ENCODE measurements at places on chromosomes 13 and 19. TPM values are rescaled to one million over a fixed set of nuclear protein-coding genes. Genes with fewer than 3 reads are reported as not detected.

Gene CEACAM3
- polyA plus RNA-seq = not detected

GRCh38 chr13:35894636-35895035 is 236.5 kb downstream of the DCLK1 start:
- no peak for DNase-seq

Gene ZNF576
- polyA plus RNA-seq = 10.3 TPM

- no peak for DNase-seq
Measured at GRCh38 chr13:40931719-40932118, 87.4 kb downstream of the ELF1 start.

DNA sequence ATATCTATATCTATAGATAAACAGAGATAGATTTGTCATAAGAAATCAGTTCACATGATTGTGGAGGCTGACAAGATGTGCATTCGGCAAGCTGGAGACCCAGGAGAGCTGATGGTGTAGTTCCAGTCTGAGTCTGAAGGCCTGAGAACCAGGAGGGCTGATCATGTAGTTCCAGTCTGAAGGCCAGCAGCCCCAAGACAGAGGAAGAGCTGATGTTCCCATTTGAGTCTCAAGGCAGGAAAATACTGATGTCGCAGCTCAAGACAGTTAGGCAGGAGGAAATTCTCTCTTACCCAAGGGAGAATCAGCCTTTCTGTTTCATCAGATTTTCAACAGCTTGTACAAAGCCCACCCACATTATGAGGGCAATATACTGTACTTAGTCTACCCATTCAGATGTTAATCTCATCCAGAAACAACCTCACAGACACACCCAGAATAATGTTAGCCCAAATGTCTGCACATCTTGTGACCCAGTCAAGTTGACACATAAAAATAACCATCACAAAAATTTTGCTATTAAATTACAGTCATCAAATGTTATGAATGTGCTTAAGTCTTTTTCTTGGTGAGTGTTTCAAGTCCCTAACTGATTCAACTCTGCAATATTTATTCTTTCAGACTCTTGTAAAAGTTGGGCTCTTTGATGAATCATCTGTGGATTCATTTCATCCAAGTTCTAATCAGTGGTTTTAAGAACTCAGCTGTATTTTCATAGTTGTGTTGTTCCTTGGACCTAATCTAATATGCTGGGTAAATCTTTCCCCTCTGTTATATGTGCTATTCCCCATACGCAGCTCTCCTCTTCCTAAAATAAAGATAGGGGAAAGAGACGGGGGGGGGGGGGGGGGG is 22.7 kb upstream of the LRCH1 start:
- DNase-seq = peak; percentile 58

DNA sequence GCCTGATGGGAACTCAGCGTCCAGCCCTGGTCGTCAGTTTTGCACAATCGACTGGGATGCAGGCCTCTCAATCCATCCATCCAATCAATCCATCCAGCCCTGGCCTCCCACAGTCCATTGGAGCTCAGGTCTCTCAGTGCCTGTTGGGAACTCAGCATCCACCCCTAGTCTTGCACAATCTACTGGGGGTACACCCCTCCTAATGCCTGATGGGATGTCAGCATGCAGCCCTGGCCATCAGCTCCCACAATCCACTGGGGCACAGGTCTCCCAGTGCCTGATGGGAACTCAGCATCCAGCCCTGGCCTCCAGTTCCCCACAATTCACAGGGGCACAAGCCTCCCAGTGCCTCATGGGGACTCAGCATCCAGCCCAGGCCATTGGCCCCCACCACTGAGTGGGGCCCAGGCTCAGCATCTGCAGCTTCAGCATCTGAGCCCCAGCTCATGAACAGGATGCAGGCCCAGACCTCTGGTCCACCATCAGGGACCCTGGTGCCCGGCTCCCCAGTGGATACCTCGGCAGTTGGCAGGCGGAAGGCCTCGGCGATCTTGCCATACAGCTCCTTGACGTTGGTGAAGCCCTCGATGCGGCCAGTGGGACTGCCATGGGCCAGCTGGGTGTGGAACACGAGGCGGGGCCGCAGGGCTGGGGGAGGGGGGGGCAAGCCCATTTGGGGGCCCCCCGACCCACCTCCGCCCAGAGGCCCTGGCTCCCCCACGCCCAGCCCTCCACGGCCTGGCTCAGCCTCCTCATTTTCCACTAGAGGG is 7.2 kb upstream of the PTGER1 start:
- DNase-seq = no peak

Gene IGFLR1
- polyA plus RNA-seq = 0.75 TPM

DNA sequence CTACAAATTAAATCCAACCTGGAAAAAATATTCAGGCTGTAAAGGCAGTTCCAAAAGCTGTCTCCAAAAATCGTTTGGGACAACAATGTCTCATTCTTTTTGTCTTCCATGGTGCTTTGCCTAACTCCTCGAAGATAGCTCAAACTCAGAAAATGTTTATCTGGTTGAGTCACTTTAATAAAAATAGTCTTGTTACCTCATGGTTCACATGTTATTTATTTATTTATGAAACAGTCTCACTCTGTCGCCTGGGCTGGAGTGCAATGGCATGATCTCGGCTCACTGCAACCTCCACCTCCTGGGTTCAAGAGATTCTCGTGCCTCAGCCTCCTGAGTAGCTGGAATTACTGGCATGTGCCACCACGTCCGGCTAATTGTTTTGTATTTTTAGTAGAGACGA is 4.9 kb upstream of the BRD4 start:
- peak; percentile 60 for DNase-seq

- DNase-seq = no peak
Measured at GRCh38 chr13:112686364-112686763, 3.5 kb upstream of the ATP11A start.

Gene C13orf42
- not detected for polyA plus RNA-seq

GRCh38 chr19:28153123-28153522 is 1059.8 kb downstream of the UQCRFS1 start:
- DNase-seq = no peak

Gene RUBCNL
- 0.70 TPM for polyA plus RNA-seq

GRCh38 chr13:24276861-24277260 is 32.5 kb upstream of the C1QTNF9 start:
- no peak for DNase-seq

GRCh38 chr13:27406178-27406939 is 18.1 kb upstream of the GTF3A start:
- DNase-seq = peak; percentile 58
